ENCODE measurements at places on chromosomes 13 and 19.

DNA sequence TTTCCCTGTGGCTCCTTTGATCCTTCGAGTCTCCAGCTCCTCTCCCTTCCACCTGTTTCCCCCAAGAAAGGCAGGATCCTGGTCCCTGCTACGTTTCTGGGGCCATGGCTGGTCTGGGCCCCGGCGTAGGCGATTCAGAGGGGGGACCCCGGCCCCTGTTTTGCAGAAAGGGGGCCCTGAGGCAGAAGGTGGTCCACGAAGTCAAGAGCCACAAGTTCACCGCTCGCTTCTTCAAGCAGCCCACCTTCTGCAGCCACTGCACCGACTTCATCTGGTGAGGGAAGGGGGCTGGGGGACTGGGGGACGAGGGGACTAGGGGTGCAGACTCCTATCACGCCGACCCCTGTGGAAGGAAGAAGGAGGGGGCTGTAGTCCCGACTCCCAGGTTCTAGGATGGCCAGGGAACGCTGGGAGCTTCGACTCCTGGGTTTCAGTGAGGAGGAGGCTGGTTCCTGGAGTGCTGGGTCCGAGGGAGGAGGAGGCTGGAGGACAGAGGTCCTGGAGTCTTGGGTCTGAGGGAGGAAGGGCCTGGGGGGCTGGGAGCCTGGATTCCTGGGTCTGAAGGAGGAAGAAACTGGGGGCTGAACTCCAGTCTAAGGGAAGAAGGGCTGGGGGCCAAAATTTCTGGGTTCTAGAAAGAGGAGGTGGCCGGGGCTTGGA, 524 bp downstream of the PRKCG start:
- DNase-seq = no peak

DNA sequence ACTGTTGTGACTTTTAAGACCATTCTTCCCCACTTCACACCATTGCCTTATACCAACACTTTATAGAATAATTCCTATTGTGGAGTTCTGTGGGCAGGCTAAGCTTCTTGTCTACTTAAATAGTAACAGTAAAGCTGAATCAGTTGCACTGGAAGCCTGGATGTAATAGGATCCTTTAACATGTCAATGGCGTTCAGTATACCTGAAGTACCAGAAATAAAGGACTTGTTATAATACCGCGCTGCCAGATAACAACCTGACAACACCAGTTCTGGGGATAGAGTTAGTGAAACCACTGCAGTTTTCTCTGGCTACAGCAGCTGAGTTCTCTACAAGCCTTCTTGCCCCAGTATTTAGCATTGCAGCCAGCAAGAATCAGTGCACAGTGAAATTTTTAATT, 52.0 kb upstream of the TNFRSF19 start:
- DNase-seq = no peak

GRCh38 chr13:93227878-93228642, 1.5 kb downstream of the GPC6 start:
- DNase-seq = no peak

- DNase-seq = no peak
Observed at GRCh38 chr13:30255696-30256095, 51.7 kb downstream of the KATNAL1 start.

DNA sequence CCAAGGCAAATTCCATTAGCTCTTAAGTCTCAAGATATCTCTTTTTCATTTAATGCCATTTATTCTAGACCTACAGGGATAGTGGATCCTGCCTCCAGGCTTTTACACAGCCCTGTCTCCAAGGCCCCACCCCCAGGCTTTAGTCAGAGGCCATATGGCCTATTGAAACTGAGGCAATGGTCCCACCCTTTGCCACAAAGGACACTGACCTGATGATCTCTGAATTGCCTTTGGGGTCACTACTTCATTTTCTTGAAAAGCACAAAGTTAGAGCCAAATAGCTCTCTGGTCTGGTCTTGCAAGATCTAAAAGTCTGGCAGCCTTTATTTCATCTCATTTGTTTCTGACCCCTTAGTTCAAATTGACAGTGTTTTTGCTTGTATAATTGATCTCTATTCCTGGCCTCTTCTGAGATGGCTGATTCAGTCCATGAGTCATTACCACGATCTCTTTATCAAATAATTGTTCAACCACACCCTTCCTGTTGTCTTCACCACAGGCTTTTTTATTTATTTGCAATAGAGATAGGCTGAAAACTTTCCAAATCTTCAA, 209.8 kb downstream of the FGF14 start:
- DNase-seq = no peak

DNA sequence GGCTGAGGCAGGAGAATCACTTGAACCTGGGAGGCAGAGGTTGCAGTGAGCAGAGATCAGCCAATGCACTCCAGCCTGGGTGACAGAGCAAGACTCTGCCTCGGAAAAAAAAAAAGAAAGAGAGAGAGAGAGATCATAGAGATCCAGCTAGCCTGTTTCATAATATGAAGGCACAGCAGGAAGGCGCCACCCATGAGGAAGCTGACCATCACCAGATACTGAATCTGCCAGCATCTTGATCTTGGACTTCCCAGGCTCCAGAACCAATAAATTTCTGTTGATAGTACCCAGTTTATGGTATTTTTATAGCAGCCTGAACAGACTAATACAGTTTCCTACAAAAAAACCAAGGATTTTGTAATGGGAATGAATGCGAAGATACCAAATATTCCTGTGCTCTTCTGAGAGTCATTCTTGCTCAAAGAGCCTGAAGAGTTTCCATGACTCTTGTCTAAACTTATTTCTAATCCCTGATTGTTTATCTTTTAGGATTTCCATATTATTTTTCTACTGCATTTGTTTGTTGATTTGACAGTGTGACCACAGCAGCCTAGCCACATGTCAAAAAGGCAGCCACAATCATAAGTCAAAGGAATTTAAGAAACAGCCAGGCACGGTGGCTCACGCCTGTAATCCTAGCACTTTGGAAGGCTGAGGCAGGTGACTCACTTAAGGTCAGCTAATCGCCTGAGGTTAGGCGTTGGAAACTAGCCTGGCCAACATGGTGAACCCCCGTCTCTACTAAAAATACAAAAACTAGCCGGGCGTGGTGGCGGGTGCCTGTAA, 37.7 kb upstream of the PDCD5 start:
- no peak for DNase-seq

GRCh38 chr19:15254547-15254946, 22.3 kb upstream of the EPHX3 start:
- no peak for DNase-seq

DNA sequence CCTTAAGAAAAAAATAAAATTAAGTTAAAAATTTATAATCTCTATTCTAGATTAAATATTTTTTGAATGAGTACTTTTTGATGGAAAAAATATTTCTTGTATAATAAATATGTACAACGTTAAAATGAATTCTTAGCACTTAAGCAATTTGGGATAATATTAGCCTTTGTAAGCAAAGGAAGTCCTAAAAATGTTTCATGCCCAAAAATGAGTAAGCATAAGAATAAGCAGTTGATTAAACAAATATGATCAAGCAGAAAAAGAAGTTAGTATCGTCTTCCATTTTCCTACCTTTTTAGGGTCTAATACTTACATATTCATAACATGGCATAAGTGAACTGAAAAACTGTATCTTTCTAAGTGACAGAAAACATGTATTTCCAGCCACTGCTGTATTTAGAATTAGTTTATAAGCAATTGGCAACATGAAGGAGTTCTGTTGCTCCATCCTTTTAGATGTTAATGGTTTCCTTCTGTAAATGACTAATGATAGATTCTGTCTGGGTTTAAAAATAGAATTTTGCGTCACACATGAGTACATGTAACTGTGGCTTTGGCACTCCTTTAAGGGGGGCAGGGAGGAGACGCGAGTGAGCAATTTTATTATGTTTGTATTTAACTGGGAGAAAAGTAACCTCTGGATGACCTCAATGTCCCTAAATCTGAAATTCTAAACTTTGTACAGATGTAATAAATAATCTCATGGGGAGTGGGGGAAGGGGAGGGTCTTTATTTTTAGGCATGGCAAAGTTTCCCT, 237.4 kb downstream of the RGCC start:
- DNase-seq = peak; percentile 3

- no peak for DNase-seq
Observed at GRCh38 chr13:26941345-26942174, 181.0 kb upstream of the GPR12 start.

DNA sequence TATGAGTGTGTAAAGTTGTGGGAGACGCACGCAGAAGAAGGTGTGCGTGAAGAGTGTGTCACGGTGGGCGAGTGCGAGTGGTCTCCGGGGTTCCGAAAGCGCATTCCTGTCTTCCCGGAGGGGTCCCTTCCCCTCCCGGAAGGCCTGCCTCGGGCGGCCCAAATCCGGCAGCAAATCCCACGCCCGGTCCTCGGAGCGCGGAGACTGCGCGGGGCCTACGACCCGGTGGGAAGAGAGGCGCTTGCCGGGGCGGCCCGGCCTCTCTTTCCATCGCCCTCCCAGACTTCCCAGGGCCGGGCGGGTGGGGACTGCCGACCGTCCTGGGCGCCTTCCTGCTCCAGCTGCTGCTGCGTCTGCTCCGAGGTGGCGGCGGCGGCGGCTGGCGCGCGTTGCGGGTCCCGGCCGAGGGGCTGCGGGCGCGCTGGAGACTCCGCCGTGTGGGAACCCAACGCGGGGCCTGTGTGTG, 2.1 kb downstream of the ZIC5 start:
- DNase-seq = no peak

- no peak for DNase-seq
Observed at GRCh38 chr13:44929692-44930091, 59.6 kb downstream of the NUFIP1 start.

- no peak for DNase-seq
Observed at GRCh38 chr19:3743486-3743885, 18.0 kb downstream of the APBA3 start.

GRCh38 chr19:55389386-55390317, 3.9 kb downstream of the RPL28 start:
- no peak for DNase-seq

- DNase-seq = no peak
Observed at GRCh38 chr13:32022311-32022710, 9.3 kb upstream of the FRY start.

GRCh38 chr19:28294395-28294794, 918.6 kb downstream of the UQCRFS1 start:
- no peak for DNase-seq

DNA sequence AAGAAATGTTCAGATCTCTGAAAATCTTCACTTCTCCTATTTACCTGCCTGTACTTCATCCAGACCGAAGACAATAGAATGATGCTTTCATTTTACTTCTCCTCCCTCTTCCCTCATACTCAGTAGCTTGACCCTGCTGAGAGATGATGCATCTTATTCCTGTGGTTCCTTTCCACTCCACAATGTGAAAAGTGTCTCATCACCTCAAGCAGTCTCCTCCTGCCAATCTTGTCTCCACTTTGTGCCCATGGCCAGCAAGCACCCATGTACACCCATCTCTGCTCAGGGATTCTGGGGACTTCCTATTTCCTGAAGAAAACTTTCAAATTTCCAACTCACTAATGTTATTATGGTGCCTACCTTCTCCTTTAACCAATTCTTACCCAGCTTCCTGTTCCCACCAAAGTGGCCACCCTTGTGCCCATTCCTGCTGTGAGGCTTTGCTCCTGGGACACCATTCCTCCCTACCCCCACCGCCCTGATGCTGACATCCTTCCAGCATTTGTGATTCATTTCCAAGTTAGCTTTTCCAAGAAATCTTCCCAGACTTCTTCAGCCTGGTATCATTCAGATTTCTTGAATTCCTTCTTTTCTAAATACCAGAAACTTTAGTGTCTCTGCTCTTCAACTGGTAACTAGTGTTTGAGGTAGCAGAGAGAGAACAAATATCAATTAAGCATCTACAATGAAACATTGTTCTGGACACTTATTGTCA, 212.5 kb downstream of the POSTN start:
- no peak for DNase-seq

DNA sequence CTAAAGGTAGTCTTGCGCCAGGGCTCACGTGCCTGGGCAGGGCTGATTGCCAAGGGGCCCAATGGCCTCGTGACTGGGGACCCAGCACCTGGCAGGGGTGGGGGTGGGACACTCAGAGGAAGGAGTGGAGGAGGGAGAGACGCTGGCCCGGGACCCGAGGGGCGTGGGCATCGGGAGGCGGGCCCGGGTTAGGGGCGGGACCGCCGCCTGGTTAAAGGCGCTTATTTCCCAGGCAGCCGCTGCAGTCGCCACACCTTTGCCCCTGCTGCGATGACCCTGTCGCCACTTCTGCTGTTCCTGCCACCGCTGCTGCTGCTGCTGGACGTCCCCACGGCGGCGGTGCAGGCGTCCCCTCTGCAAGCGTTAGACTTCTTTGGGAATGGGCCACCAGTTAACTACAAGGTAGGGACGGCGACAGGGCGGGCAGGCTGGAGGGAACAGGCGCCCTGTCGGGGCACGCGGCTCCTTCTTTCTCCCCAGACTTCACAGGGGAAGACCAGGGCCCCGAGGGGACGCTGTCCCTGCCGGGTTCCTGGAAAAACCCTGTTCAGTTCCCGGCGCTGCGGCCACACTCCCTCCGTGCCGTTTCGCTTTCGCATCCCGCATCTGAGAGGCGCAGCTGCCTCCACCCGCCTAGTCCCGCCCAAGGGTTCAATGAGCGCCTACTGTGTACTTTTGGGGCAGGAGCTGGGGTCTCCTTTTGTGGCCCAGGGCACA, at the start of gene IFI30:
Gene IFI30 (plus strand): TSS at position 242 of the 717 bp plus-strand sequence. CDS start 29 bp downstream, at position 271.
- peak; percentile 88 for DNase-seq

DNA sequence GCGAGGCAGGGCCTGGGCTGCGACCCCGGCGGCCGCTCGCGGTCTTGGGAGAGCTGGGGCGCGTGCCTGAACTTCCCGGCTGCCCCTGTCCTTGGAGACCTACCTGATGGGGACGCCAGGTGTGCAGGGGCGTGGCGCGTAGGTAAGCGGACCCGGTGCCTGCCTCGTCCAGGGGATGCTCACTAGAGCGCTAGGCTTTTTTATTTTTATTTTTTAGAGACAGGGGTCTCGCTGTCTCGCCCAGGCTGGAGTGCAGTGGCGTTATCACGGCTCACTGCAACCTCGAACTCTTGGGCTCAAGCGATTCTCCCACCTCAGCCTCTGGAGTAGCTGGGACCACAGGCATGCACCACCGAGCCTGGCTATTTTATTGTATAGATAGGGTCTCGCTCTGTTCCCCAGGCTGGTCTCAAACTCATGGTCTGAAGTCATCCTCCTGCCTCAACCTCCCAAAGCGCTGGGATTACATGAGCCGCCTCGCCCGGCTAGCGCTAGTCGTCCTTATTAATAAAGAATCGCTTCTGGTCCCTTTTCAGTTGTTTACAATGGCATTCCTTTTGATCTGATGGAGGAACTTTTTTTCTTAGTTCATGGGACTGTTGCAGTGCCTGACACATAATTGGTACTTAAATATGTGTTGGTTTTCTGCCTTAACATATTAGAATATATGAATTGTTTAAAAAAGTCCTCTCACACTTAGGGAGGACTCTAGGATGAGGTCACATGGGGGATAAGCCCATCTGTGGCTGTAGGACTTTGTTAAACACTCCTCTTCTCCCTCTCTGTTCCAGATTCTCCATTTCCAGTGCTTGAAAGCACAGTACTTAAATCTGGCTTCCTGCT, 812 bp downstream of the DPY19L3 start:
- DNase-seq = no peak

GRCh38 chr19:23304238-23304637, 54.0 kb upstream of the ZNF724 start:
- DNase-seq = no peak
